ENCODE measurements at places on chromosomes 7 and 10. TPM values are rescaled to one million over a fixed set of nuclear protein-coding genes. Genes with fewer than 3 reads are reported as not detected.

DNA sequence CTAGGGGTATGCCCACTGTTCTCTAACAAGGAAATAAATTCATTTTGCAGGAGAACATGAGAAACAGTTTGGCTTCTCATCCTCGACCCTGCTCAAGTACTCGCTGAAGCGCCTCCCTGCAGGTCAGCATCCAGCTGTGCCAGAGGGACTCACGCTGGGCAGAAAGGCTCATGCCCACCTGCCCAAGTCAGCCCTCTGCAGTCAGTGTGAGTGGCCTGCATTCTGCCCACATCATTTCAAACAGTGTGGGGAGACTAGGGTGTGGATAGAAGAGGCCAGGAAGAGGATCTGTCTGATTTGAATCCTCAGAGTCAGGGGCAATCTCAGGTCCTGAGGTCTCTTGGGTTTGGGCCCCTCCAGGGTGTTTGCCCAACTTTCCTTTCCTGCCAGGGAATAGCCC lies 297.8 kb downstream of the ELMO1 start:
- no peak for DNase-seq

DNA sequence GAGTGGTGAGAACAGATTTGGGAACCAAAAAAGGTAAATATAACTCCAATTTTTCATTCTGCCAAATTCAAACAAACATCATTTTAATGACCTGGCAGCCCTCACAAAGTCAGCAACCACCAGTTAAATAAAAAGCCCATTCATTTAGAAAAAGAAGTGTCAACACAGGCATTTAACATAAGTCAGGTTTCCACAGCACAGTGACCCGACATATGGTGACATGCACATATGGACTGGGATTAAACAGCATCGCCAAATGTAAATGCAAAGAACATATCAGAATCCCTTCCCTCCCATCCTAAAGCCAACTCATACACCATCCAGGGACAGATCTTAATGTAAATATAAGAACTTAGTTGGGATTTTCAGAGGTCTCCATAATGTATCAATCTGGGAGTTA lies 293.2 kb downstream of the FGFR2 start:
- no peak for DNase-seq

DNA sequence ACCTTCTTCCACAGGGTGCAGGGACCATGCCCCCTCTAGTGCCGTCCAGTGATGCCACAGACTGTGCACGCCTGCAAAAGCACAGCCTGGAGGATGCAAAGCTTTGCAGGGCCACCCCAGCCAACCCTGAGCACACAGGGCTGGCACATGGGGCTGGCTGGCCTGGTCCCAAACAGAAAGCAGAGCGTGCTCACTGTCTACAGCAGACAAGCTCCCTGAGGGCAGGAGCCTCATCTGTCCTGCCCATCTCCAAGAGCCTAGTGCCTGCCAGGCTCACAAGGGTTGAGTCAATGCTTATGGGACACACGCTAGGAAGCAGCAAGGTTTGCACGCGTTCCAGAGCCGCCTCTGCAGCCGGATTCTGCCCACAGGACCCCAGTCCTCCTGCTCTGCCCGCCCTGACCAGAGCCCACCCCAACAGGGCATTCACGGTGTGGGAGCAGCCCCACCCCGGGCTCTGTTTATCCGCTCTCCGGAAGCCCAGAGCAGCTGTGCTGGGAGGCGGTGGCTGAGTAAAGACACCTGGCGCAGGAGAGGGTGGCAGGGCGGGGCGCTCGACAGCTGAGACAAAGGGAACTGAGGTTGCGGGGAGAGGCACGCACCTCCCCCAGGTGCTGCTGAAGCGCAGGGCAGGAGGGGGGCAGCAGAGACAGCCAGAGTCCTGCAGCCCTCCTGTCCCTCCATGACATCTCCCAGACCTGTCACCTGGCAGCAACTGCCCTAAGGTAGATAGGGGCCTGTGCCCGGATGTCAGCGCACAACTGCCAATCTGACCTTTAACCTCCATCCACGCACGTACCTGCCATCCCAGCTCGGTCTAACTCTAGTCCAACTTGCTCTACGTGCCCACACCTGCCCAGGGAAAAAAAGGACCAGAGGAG lies 4.3 kb downstream of the KCNH2 start:
- DNase-seq: no peak

- peak; percentile 76 for DNase-seq
These were observed 19.9 kb downstream of the TCAF1 start for GRCh38 chr7:143882020-143882603.

DNA sequence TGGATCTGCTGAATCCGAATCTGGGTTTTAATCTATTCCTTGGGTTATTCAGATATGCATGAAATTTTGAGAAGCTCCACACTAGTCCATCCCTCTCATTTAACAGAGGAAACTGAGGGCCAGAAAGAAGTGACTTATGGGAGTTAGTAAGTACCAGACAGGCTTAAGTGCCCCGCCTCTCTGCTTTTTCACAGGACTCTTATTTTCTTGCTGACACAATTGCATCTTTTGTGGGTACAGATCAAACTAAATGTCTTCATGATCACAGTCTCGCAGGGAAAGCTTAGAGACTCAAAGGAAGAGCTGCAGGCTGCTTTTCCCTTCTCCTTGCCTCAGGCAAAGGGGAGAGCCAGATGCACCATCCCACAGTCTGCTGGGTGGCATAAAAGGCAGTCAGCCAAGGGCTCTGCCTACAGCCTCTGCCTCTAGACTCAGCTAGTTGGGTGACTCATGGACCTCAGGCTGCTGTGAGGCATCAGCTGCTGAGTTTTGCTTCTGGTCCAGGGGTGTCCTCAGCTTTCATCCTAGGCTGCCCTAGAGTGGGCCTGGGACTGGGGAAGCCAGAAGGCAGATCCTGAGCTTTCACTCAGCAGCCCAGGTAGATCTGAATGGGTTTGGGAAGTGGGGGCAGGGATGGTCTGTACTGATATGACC lies 11.6 kb downstream of the GOLGA7B start:
- no peak for DNase-seq

- DNase-seq: no peak
These were observed 1.8 kb upstream of the HOXA11 start for GRCh38 chr7:27186668-27187474.

- DNase-seq: no peak
These were observed 245.2 kb downstream of the SFMBT2 start for GRCh38 chr10:7165500-7166177.

DNA sequence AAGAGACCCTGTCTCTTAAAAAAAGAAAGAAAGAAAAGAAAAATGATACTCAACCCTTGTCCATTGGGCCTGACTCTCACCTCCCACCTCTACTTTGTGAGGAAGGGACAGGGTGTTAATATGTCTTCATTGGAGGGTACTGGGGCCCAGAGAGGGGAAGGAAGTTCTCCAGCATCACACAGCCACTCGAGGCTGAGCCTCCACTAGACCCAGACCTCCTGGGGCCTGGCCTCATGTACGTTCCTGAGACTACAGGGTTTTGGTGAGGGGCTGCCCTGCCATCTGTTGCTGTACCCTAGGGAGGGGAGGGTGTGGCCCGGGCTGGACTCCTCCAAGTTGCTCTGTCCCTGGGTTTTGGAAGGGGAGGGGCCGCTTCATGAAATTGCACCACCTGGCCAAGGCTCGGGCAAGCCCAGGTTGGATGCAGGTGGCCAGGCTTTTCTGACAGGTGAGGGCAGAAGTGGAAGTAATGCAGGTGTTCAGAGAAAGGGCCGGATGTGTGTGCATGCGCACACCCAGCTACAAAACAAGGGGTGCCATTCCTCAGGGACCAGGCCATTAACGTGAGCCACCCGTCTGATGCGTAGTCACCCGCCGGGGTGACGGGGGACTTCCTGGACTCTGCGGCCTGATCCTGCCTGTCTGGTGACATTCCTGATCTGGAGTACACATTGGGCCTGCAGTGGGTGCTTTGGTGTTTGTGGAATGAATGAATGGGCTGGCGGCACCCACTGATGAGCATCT lies 21.7 kb downstream of the GTF2IRD1 start:
- DNase-seq: no peak

- no peak for DNase-seq
These were observed 8.9 kb downstream of the COL1A2 start for GRCh38 chr7:94403546-94403945.

DNA sequence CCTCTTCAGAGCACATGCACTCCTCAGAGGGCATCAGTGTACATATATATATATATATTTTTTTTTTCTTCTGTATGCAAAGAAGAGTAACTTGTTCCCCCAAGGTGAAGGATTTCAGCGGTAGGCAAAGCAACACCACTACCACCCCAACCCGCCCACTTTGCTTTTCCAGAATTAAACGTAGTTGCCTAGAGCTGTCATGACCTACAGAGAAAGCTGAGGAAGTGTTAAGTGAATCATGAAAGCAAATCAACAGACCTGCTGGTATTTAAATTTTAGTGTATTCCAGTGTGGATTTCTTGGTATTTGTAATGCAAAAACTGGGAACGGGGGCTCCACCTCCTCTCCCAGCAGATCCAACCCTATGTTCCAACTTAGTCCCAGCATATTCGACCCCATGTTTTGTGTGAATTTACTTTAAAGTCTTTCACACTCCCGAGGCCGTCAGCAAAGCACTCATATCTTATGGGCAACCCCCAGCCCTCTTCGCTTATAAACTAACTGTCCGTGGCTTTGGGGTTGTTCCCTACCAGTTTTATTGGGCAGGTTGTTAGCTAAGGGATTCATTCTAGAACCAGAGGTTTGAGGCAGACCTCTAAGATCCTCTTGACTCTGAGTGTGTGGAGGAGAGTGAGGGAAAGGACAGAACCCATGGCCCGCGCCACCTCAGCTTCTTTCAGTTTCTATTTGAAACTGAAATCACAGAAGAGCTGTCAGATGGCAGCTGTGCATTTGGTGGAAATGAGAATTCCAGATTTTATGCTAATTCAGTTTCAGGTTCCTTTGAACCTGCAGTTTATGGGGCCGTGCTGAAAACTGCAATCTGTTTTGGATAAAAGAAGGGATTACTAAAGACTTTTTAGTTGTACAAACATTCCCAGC lies 450.2 kb upstream of the GALNT17 start:
- no peak for DNase-seq

GRCh38 chr10:12699258-12699700 lies 302.2 kb downstream of the CCDC3 start:
- DNase-seq: no peak

DNA sequence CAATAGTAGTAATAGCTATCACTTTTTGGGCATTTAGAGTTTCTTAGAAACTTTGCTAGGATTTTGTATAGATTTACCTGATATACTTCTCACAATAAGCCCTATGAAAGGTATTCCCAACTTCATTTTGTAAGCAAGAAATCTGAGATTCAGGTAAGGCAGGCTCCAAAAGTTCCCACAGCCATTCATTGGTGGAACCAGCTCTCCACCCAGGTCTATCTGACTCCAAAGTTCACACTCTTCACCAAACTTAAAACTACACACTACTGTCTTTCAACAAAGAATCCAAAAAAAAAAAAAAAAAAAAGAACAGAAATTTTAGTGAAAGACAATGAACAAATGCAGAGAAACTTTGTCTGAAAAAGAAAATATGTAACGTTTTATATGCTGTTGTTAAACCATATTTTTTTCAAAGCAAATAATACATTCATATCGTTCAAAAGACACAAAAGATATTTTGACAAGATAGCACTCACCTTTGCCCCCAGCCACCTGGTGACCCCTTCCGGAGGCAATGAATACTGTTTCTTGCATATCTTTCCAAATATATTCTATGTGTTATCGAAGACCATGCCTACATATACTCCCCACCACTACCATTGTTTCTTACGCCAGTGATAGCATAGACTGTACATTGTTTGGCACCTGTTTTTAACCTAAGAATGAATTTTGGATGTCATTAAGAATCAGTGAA lies 108.2 kb downstream of the C1GALT1 start:
- no peak for DNase-seq

GRCh38 chr10:22795546-22795945 lies 81.2 kb upstream of the PIP4K2A start:
- no peak for DNase-seq

GRCh38 chr7:70239918-70240317 lies 641.6 kb downstream of the AUTS2 start:
- no peak for DNase-seq

- no peak for DNase-seq
These were observed 51.1 kb downstream of the EPDR1 start for GRCh38 chr7:37971491-37971890.

GRCh38 chr7:142557971-142558582 lies 191.2 kb upstream of the PRSS1 start:
- DNase-seq: no peak

GRCh38 chr10:86849181-86849894 lies 92.9 kb downstream of the BMPR1A start:
- DNase-seq: no peak

DNA sequence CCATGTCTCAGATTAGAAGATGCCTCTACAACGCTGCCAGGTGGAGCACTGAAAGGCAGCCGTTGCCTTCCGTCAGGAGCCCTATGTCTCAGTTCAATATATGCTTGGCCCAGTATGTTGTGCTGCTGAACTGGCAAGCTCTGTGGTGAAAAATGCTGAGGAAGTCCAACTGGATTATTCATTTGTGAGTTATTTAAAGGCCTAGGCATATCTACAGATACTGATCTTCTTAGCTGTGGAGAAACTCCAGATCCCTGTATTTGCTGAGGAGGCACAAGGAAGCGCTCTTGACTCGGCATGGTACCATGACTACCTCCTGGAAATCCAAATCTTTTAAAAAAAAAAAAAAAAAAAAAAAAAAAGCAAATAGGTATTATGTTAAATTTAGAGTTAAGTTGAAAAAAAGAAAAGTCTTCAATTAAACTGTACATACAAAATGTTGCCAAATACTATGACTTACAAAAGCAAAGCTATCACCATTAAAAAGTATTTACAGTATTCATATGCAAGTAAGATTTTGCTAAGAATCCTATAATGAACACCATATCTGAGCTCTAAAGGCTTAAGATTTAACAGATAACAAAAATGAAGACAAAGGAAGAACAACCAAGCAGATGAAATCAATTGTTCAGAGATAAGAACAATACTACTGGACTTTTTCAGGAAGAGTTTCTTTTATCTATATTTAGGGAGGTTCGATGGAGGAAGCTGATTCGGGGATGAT lies 152.4 kb downstream of the GALNT11 start:
- DNase-seq: no peak

- no peak for DNase-seq
These were observed 74.7 kb downstream of the FRMPD2 start for GRCh38 chr10:48199580-48200377.

GRCh38 chr7:92740134-92740533 lies 96.2 kb downstream of the CDK6 start:
- DNase-seq: no peak

- no peak for DNase-seq
These were observed 39.5 kb upstream of the ANKRD1 start for GRCh38 chr10:90960355-90960814.

The SFXN2 gene
- 2.8 TPM for total RNA-seq

The DENND10 gene
- 22.2 TPM for total RNA-seq

The SVIL gene
- 518 TPM for total RNA-seq

The TMEM139 gene
- total RNA-seq: 6.9 TPM

The IL6 gene
- 5.8 TPM for total RNA-seq

The ZNF800 gene
- total RNA-seq: 26.3 TPM

The SLC29A3 gene
- total RNA-seq: 1.6 TPM

The SPDYE16 gene
- total RNA-seq: not detected

The ADAM8 gene
- 4.3 TPM for total RNA-seq

The NUTM2D gene
- total RNA-seq: 3.0 TPM

The PAPOLB gene
- total RNA-seq: 0.05 TPM

The TUBB8 gene
- total RNA-seq: not detected

The FZD8 gene
- 7.7 TPM for total RNA-seq

The ACTR1A gene
- 123 TPM for total RNA-seq

The PRKCQ gene
- 0.24 TPM for total RNA-seq

The WASL gene
- 32.5 TPM for total RNA-seq

All from cardiac septum (tissue), 1 donor.